Colonic mucosa (tissue), 4 donors: ENCODE measurements at places on chromosomes 1 and 21.
A peak's percentile ranks its signal among the peaks of the same experiment; 100 is the strongest.

DNA sequence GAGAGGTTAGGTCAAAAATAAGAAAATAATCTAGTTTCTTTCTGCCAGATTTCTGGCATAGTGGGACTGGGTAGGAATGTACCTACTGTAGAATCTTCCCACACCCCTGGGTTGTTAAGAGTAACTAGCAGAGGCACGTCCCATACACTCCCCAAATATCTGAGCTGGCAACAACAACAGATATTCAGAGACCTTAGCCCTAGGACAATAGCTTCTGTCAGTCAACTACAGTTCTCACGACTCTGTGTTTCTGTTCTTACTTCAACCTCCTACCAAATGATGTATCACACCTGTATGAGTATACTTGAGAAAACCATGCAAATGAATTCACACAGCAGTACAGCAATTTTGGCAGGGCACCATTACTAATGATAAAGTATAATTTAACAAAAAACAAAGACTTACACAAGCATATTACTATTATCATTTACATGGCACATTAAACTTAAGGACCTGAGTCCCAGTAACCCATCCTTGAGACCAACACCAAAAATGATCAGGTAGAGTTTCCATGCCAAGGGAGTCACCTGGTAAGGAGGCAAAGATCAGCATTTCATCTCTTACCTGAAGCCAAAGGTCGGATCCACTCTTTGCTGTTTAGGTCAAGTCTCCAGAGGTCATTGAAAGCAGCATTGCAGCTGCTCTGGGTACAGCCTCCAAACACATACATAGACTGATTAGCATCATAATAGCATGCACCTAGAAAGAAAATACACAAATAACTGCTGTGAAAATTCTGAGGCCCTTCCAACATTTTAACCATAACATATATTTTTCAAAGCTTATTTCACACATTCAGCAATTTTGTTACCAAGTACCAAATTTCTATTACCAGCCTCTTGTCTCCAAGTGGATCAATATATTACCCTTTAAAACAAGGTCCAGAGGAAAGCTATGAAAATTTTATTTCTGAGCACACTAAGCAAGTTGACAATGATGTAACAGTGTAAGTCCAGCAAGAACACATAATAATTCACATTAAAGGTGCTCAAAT lies 57.5 kb upstream of the CPLANE2 start:
- H3K4me1 ChIP-seq: no peaks in the 10 kb centered on the region
- DNase-seq: no peak
- no peaks in the 10 kb centered on the region for H3K27me3 ChIP-seq
- H3K4me3 ChIP-seq: no peak overlapping the region

DNA sequence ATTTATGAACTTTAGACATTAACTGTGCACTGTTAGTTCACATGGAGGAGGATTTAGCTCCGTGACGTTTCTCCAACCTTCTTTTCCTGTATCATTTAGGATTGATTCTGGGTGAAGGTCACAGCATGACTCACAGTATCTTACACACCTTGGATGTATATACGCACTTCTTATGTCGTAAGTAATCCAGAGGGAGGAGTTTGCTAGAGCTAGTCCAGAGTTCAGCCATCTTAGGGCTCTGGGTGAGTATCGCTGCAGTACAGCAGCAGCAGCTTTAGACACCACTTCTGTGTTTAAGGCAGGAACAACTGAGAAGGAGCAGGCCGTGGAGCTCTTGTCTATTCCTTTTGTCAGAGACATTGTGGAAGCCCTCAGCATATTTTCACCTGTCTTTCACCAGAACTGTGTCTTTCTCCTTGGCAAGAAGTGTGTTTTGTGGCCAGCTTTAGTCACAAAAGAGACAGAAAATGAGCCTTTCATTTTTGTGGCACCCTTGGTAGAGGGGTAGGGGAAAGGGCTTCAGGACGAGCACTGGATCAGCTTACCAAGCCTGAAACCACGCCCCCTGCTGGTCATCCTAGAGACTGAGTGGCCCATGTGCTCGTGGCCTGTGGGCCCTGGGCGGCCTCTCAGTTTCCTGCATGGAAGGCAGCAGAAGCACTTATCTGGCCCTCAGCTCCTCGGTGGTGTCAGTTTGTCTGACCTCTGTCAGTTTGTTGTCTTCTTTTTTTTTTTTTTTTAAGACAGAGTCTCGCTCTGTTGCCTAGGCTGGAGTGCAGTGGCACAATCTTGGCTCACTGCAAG lies 64.0 kb downstream of the ADARB1 start:
- H3K36me3 ChIP-seq: no peaks in the 10 kb centered on the region
- DNase-seq: peak; percentile 65
- peak overlapping the region; percentile 16 for H3K27ac ChIP-seq
- H3K4me1 ChIP-seq: no peaks in the 10 kb centered on the region

DNA sequence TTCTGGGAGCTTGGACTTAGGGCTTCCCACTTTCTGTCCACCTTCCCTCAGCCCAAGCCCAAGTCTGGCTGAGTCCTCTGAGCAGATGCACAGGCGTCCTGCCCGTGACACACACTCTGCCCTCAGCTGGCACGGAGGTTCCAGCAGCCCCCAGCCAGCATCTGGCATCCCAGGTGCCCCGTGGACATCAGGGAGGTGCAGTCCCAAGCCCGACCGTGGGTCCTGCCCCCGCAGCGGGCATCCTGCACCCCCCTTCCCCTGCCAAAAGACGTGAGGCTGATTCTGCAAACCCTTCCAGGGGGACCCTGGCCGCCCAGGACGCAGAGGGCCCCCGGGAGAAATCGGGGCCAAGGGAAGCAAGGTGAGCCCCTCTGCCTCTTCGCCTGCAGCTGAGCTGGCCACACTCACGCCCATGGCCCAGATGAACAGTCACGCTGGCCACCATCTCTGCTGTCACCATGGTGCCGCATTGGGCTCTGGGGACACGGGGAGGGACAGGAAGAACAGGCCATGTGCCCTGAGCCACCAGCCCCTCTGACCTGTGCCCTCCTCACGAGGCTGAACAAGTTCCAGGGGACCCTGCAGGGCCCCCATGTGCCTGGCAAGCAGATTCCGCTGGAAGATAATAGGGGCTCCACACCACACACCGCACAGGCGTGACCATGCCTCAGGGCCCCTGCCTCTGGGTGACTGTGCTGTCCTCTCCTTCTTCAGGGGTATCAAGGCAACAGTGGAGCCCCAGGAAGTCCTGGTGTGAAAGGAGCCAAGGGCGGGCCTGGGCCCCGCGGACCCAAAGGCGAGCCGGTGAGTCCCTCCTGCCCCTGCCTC lies 20.6 kb downstream of the COL6A2 start:
- no peaks in the 10 kb centered on the region for H3K4me1 ChIP-seq
- no peak for DNase-seq
- no peaks in the 10 kb centered on the region for H3K27me3 ChIP-seq
- H3K27ac ChIP-seq: no peak overlapping the region
- H3K36me3 ChIP-seq: peaks cover 4% of the 10 kb centered on the region

DNA sequence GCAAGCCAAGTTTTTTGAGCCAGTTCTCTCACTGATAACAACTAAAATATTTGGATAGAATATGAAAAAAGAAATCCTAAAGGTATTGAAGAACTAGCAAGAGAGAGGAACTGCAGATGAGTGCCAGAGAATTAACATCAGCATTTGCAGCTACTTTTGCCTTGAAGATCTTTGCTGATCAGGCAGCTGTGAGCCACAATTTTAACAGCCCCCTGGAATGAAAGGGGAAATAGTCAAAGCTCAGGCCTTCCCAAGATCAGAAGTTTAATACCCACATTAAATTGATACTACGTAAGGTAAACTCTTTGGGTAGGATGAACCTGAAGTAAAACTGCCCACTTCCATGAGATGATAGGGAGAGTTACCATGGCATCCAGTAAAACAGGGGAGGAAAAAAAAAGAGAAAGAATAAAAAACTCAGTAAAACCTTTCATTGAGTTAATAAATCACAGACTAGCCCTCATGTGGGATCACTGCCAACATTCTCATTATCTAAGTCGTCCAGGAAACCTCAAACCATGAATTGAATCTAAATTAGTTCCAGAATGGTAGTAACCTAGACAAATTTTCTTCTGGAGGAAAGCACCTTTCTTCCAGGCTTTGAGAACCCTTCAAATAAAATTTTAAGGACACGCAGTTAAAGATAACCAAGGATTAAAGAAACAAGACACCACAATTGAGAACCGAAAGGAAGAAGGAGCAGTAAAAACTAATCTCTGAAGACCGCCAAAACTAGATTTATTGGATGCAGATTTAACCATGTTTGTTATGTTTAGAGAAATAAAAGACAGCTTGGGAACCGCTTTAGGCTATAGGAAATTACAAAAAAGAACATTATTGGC lies 28.3 kb downstream of the SCP2 start:
- H3K4me3 ChIP-seq: no peak overlapping the region
- no peak overlapping the region for H3K27ac ChIP-seq
- no peaks in the 10 kb centered on the region for H3K27me3 ChIP-seq
- H3K4me1 ChIP-seq: no peaks in the 10 kb centered on the region
- peak; percentile 28 for DNase-seq

- H3K27ac ChIP-seq: no peak overlapping the region
- no peaks in the 10 kb centered on the region for H3K27me3 ChIP-seq
- H3K36me3 ChIP-seq: no peaks in the 10 kb centered on the region
Measured at GRCh38 chr1:58999676-59000075, 215.8 kb upstream of the JUN start.

DNA sequence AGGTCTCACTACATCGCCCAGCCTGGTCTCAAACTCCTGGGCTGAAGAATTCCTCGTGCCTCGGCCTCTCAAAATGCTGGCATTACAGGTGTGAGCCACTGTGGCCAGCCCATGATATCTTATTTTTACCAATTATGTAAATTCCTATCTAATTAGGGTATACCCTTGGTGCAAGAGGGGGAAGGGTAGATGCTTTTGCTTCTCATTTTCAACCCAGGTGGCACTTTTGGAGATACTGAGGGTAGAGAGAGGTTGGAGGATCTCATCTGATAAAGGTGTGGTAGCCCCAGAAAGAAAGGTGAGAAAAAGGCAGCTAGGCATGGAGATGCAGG lies 17.4 kb downstream of the ENSA start:
- H3K4me3 ChIP-seq: no peak overlapping the region
- H3K36me3 ChIP-seq: no peaks in the 10 kb centered on the region
- peak overlapping the region; percentile 91 for H3K27ac ChIP-seq
- DNase-seq: no peak
- H3K27me3 ChIP-seq: no peaks in the 10 kb centered on the region
